Activated CD4-positive, alpha-beta T cell treated with anti-CD3 and anti-CD28 coated beads, Interleukin-2, amount 10 ng/mL, durations not matched to agents 24 days and 14 days (primary cell): ENCODE measurements at places on chromosomes 12 and 14.

DNA sequence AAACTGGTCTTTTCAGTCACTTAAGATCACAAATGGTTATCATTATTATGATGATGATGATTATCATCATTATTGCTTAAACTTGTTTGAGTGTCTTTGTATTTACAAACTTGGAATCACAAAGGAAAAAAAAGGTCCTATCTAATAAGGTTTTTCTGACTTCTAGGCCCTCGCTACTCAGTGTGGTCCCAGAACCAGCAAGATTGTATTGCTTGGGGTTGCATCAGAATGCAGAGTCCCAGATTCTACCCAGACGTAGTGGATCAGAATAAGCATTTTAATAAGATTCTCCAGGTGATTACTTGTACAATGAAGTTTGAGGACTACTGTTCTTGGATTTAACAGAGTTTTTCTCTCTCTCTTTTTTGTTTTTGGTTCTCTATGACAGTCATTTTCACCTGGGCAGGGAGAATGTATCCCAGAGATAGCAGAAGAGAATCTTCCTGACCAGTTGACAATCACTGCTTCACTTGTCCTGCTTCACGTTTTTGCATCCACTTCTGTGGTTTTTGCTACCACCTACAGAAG lies 29.3 kb upstream of the PPP1R12A start:
- DNase-seq = no peak

DNA sequence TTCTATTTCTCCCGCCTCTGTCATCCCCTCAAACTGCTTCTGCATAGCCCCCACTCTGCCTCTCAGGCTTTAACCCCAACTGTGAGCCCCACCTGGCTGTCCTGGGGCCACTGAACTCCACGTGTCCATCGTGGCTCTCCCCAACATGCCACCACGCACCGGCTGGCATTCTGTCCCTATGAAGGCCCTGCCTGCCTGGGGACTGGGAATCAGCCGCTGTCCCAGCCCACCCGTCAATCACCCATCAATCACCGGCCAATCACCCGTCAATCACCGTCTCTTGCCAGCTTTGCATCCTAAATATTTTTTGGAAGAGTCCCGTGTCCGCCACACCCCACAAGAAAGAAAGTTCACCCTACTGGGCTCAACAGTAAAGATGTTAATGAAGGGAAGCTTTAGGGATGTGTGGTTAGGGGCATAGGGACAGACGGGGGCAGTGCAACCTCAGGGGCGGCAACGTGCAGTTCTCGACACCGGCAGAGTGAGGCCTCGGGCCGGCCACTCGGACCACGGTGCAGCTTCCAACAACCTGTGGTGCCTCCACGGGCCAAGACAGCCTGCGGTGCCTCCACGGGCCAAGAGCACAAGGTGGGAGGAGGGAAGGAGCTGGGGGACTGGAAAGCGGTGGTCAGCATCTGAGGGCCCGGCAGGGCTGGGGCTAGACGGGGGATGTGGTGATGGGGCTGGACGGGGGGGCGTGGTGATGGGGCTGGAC lies 85.6 kb downstream of the GALNT9 start:
- no peak for DNase-seq

- DNase-seq = no peak
These were observed 892.5 kb upstream of the TMEM132C start for GRCh38 chr12:127374447-127374846.

GRCh38 chr14:91343051-91343450 lies 74.6 kb downstream of the CCDC88C start:
- DNase-seq = no peak

- DNase-seq = no peak
These were observed 60.7 kb downstream of the ZFC3H1 start for GRCh38 chr12:71602761-71603577.
